Thoracic aorta (tissue), 2 donors: ENCODE measurements at places on chromosomes 12 and 14. TPM values are rescaled to one million over a fixed set of nuclear protein-coding genes. Genes with fewer than 3 reads are reported as not detected.

Gene DPY19L2
- total RNA-seq = 13.5 TPM

Gene SIRT4
- 8.8 TPM for total RNA-seq

Gene ACSM4
- not detected for total RNA-seq

- no peak for DNase-seq
- H3K4me1 ChIP-seq = no peaks in the 10 kb centered on the region
- no peak overlapping the region for H3K4me3 ChIP-seq
- no peak overlapping the region for H3K27ac ChIP-seq
Observed at GRCh38 chr12:46134205-46134811, 134.5 kb downstream of the SLC38A1 start.

- peak overlapping the region; percentile 95 for H3K27ac ChIP-seq
- H3K36me3 ChIP-seq = no peaks in the 10 kb centered on the region
Observed at GRCh38 chr14:105312973-105313372, 1.6 kb upstream of the PACS2 start.

- H3K4me3 ChIP-seq = peak overlapping the region; percentile 45
- H3K27ac ChIP-seq = no peak overlapping the region
- no peaks in the 10 kb centered on the region for H3K36me3 ChIP-seq
Observed at GRCh38 chr12:124898200-124898922, 16.1 kb downstream of the UBC start.

DNA sequence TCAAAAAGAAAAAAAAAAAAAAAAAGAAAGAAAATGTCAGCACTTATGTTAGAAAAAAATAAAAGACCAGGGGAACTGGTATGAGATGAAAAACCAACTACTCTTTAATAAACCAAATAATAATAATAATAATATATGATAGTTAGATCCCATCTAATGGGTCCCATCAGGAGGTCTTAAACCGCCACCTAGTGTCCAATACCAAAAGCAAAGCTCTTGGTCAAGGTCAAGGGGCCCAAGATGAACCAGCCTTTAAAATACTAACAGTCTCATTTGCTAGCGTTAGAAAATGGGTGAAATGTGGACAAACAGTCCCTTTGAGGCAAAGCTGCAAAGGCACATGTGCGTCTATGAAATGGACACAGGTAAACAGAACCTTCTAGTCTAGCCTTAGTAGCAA is 12.3 kb downstream of the BRAP start:
- no peak for DNase-seq
- H3K36me3 ChIP-seq = peaks cover 59% of the 10 kb centered on the region
- peak overlapping the region; percentile 42 for H3K27ac ChIP-seq
- H3K27me3 ChIP-seq = no peaks in the 10 kb centered on the region
- no peak overlapping the region for H3K4me3 ChIP-seq

- no peak for DNase-seq
- no peak overlapping the region for H3K27ac ChIP-seq
- H3K27me3 ChIP-seq = no peaks in the 10 kb centered on the region
- H3K4me3 ChIP-seq = no peak overlapping the region
Observed at GRCh38 chr12:125650587-125650986, 585.4 kb downstream of the AACS start.

GRCh38 chr12:75596406-75596805 is 85.0 kb upstream of the KRR1 start:
- no peak for DNase-seq
- H3K4me3 ChIP-seq = no peak overlapping the region
- no peaks in the 10 kb centered on the region for H3K4me1 ChIP-seq
- H3K27ac ChIP-seq = no peak overlapping the region
